SK-N-SH treated with all-trans-retinoic acid at 6 μM for 48 hours (cell line): ENCODE measurements at places on chromosomes 2 and 18.

- no peak for ATAC-seq
Observed at GRCh38 chr2:402206-402605, 114.3 kb upstream of the ALKAL2 start.

GRCh38 chr18:74402806-74403433 is 54.2 kb downstream of the DIPK1C start:
- no peak for ATAC-seq

- ATAC-seq: no peak
Observed at GRCh38 chr2:97267411-97268074, 154.6 kb downstream of the ANKRD36 start.

DNA sequence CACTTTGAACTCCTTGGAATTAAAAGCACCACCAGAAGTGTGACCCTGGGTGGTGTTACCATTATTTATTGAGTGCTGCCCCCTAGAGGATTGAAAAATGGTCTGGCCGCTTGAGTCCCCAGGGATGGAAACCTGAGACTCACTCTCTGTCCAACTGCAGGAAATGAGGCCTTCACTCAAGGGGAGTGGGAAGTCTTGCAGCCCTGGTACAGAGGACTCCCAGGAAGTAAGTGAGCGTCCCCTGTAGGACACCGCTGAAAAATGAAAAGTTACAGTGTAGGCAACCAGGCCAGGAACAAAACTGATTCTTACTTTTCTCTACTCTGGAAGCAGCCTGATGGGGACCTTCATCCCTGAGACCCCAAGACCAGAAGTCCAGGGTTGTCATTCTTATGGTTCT is 2.2 kb upstream of the NRP2 start:
- peak; percentile 66 for ATAC-seq

DNA sequence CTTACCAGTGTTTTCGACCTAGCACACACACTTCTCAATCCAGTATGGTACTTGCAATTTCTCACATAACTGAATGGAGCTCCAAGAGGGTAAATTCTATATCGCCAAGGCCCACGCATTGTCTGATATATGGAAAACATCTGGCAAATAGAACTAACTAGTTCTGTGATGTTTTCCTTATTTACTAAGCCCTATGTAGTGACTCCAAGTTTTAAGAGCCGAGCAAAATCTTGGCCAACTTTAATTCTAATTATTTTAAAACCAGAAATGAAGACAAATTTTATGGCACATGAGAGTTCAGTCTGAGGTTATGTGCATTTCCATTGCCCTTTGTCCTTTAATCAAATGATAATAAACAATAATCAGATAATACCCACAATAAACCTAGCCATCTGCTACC is 1119.7 kb upstream of the CNTNAP5 start:
- no peak for ATAC-seq

DNA sequence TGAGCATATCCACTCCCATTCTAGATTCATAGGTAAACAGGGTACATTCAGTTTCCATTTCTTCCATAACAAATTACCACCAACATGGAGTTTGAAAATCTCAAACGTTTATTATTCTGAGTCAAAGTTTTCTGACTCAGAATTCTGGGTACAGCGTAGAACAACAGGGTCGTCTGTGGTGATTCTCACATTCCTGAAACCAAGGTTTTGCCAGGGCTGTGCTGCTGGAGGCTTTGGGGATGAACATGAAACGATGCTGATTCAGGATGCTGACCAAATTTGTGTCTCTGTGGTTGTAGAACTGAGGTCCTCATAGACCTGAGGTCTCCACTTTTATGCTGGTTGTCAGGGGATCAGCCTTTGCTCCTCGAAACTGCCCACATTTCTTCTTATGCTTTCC is 255.7 kb downstream of the DSEL start:
- no peak for ATAC-seq

DNA sequence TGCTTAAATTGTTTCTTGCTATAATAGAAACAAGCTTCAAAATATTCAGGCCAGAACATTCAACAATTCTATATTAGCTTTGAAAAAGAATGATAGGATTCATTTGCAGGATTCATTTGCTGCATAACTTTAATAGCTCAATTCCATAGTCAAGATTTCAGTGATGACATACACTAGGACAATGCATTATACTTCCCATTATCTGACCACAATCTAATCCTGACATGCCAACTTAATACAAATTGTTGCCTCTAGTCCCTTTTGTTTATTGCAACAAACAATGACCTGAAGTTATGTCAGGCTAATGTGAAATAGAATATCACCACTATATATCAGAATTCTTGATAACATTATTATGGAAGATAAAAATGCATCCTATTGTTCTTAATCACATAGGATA is 169.4 kb downstream of the DNAH7 start:
- peak; percentile 68 for ATAC-seq

DNA sequence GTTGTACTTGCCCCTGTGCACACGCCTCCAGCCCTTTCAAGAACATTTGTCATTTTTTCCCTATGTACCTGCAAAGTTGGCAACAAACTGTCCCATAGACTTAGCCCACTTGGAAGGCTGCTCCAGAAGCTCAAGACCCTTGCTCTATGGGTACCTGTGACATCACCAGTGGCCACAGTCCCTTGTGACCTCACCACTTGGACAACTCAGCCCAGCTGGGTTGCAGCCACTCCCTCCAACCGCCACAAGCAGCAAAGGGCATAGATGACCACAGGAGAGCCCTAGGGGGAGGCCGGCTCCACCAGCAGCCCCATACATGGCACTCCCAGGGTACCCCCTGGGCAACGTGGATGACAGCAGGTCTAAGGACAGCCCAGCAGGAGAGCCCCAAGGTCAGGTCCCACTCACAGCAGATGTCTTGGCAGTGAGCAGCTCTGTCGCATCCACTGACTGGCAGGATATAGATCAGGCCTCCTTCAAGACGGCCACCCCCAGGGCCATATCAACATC is at the start of gene TEX44:
Gene TEX44, plus strand, starts transcription at position 229 of the 510 bp plus-strand sequence. Its CDS starts 88 bp downstream, at position 317.
- ATAC-seq: no peak

DNA sequence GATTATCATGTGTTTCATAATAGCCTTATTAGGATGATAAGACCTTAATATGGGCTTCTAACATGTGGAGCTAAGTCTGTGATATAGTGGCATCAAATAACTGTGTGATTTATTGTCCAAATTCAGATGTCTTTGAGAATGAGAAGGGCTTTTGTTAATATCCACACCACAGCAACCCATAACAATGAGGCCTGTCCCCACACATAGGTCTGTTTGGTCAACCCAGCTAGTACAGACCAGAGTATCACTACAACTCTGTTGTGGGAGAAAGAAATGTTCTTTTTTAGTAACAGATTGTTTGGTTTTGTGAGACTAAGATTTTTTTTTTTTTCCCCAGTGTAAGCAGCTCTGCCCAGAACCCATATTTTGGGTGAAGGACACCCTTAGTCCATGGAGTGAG is 439.2 kb downstream of the PIK3C3 start:
- ATAC-seq: no peak

- peak; percentile 73 for ATAC-seq
Observed at GRCh38 chr2:31322371-31322770, 88.4 kb downstream of the EHD3 start.

DNA sequence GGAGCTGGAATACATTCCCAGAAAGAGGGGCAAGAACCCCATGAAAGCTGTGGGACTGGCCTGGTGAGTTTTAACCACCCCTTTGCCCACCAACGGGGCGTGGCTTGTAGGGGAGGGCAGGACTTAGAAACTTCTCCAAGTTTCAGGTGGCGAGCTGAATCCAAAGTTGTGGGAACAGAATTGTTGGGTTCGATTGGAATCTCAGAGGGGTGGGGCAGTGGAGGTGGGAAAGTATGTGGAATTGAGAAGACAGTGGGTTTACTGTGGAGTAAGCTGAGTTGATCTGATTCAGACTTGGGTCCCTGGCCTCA is 1.1 kb downstream of the PNKD start:
- no peak for ATAC-seq

GRCh38 chr2:77018219-77018618 is 504.0 kb downstream of the LRRTM4 start:
- ATAC-seq: no peak

- ATAC-seq: peak; percentile 87
Observed at GRCh38 chr2:37916512-37917082, 8.5 kb upstream of the RMDN2 start.

DNA sequence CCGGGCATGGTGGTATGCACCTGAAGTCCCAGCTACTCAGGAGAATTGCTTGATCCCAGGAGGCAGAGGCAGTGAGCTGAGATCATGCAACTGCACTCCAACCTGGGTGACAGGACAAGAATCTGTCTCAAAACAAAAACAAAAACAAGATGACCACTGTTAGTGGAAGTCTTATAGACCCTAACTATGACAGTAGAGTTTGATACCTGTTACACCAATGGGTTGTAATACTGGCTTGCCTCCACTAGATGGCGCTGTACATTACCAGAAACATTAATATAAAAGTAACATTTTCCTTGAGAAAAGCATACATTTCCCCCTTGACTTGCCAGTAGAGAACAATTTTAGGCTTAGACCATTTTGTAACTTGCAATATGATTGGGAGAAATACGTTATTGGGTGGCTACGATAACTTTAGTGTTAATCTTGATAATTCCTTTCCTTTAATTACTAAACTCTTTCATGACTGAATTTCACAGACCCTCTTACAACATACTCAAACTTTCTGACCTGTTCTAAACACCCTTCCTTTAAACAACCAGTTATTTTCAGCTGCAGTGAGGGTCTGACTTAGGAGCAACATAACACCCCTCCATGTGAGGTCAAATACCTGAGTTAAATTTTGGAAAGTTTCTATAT is 19.5 kb downstream of the SLC25A52 start:
- peak; percentile 55; the same call in 2 of the 3 replicates for ATAC-seq

- no peak for ATAC-seq
Observed at GRCh38 chr2:95391641-95392310, 10.7 kb upstream of the FAHD2A start.

- peak; percentile 98 for ATAC-seq
Observed at GRCh38 chr18:63788447-63789096, 13.4 kb downstream of the SERPINB7 start.

DNA sequence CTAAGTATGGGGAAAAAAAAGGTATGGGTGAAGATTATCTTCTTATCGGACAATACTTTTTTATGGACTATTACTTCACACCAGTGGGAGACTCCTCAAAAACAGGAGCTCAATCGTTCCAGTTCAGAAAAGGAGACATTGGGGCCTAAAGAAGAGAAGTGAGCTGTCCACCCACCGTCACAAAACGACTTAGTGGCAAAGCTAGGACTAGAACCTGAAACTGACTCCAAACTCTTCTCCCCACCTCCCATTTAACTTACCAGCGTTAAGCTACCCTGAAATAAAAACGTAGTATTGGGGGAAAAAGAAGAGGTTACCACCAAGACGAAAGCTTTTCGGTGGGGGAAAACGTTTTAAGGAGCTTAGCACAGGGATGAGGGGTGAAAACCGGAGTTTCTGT is 503 bp downstream of the GTF3C3 start:
- ATAC-seq: peak; percentile 32

GRCh38 chr2:105038383-105039061 is 653 bp downstream of the MRPS9 start:
- no peak for ATAC-seq

DNA sequence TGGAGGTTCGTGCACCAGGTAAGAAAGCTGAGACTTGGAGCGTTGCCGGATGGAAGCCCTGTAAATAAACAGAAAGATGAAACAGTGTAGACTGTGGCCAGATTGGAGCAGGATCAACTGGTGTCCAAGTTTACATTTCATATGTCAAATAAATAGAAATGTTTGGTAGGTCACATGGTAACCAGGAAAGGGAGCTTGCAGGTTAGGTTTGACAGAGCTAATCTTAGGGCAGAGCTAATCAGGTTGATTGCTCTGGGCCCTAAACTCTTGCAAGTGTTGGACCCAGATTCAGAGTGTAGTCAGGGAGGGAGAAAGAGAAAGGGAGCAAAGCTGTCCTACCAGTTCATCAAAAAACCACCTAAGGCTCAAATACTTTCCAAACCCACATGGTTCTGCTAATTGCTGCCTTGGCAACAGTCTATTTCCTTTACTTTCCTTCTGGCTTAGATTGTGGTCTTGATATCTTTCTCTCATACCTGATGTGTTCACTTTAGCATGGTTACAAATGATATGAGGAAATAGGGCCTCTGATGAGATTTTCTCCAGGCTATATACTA is 63.2 kb downstream of the G6PC2 start:
- no peak for ATAC-seq

DNA sequence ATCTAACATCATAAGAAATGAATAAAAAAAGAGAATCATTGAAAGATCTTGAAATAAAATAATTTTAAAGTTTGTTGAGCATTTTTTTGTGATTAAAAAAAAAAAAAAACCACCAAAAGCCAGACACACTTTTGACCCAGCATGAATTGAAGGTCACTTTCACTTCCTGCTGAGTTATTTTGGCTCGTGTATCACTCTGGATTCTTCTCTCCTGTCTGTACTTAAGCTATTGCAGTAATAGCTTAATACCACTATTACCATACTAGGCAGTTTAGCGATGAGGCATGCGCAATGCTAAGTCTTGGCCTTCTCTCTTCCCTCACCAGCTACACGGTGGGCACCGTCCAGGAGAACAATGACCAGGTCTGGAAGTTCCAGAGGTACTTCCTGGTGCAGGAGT is 54.5 kb upstream of the SPP2 start:
- no peak for ATAC-seq

DNA sequence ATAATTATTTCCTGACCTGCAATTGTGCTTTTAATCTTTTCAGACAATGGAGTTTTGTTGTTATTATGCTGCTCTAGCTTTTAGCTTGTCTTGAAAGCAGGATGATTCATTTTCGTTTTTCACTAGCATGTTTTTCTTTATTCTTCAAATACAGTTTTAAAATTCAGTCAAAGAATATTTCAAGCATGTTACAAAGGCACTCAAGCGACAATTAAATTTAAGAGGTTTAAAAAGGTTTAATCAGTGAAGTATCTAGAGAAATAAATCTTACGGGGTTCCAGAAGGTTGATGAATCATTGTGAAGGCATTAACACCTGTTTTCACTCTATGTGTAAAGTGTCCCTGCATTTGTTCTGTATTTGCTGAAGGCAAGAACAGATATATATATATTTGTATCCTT is 390.7 kb upstream of the TMEFF2 start:
- ATAC-seq: peak; percentile 73

- peak; percentile 81 for ATAC-seq
Observed at GRCh38 chr2:68292108-68292710, 27.5 kb downstream of the CNRIP1 start.

- ATAC-seq: no peak
Observed at GRCh38 chr2:6973895-6974545, 56.8 kb downstream of the RNF144A start.

DNA sequence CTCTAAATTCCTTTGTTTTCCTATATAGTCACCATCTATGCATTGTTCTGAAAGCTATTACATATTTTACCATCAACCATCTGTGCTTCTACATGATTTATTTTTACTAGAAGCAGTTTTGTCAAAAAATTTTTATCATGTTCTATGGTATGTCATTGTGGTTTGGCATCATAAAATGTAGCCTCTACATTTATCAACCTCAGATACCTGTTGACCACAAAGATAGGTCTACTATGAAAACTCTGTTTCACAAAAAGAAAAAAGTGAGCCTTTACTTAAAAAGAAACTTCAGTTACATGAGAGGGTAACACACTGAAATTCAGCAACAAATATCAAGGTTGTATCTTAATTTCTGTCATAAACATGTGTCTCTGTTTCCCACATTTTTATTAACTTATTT is 3.7 kb downstream of the BCL2 start:
- ATAC-seq: no peak
